ENCODE measurements at places on chromosomes 7 and 10.

- DNase-seq, result no peak
Measured at GRCh38 chr7:39133088-39133487, 155.4 kb downstream of the POU6F2 start.

DNA sequence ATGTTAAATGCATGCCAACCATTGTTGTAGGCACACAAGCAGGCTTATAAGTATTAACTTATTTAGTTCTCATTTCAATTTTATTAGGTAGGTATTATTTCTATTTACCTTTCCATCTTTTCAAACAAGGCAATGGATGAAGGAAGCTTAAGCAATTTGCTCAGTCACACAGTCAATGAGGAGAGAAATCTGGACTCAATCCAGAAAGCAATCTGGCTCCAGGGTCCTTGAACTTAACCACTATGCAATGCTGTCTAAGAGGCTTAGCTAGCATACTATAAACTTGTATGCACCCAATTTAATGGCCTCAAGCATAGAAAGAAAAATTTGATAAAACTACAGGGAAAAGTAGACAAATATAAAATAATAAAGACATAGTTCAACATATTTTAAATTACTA lies 88.6 kb downstream of the VWDE start:
- no peak for DNase-seq

GRCh38 chr7:139683137-139683921 lies 94.5 kb downstream of the HIPK2 start:
- no peak for DNase-seq

- no peak for DNase-seq
Measured at GRCh38 chr10:78760463-78761310, 308.1 kb upstream of the ZMIZ1 start.

DNA sequence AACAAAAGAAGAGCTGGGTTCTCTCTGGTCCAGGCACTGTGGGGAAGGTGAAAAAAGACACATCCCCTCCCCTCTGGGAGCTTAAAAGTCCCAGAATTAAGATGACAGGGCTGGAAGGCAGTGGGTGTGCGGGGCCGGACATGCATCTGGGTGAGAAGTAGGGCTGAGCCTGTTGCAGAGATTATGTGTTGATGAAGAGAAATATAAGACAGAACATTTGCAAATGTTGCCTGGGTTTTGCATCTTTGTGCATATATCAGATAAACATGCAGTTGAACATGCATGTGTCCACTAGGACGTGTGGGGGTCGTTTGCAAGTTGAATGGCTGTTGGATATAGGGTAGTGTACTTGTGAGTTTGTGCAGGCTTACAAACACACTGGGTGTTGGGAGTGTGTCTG lies 94.3 kb upstream of the PPIF start:
- no peak for DNase-seq

GRCh38 chr7:80210400-80210799 lies 75.8 kb downstream of the GNAI1 start:
- no peak for DNase-seq

GRCh38 chr7:77917500-77918262 lies 119.1 kb downstream of the PHTF2 start:
- no peak for DNase-seq

DNA sequence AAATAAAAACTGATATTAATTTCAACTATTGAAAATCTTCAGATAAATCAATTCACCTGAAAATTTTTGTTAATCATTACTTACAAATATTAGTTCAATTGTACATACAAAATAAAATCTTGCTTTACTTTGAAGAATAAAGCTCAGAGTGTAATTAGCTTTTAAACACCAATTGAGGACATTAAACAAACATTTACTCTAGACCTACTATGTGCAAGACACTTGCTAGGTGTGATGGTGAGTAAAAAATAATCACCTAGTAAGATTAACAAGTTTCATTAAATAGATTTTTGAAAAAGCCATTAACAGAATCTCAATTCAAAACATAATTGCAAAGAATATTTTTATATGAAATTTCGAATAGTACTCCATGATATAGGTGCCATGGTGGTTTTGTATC lies 3.9 kb upstream of the MLLT10 start:
- DNase-seq, result no peak

DNA sequence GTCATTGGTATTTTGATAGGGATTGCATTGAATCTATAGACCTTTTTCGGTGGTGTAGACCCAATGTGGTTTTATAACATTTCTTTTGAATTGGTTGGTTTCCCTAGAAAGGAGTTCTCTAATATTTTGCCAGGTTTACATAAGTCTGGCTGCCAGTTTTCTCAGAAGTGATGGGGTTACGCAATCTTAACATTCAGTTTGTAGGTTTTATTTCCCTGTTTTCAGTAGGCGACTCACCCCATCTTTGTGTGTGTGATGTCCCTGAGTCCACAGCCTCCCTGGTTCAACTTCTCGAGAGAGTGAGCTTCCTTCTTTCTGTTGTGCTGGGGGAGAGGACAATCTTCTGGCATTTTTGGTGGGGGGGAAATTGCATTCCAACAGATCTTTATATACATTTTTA lies 9.6 kb upstream of the KIF5B start:
- peak; percentile 27 for DNase-seq

DNA sequence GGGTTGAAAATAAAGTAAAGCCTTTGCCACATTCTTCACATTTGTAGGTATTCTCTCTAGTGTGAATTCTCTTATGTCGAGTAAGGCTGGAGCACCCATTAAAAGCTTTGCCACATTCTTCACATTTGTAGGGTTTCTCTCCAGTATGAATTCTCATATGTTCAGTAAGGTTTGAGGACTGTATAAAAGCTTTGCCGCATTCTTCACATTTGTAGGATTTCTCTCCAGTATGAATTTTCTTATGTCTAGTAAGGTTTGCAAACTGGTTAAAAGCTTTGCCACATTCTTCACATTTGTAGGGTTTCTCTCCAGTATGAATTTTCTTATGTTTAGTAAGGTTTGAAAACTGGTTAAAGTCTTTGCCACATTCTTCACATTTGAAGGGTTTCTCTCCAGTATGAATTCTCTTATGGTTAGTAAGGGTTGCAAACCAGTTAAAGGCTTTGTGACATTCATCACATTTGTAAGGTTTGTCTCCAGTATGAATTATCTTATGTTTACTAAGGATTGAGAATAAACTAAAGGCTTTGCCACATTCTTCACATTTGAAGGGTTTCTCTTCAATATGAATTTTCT lies 41.4 kb downstream of the ZNF680 start:
- DNase-seq, result no peak

- DNase-seq, result no peak
Measured at GRCh38 chr10:22515009-22515408, 169.7 kb downstream of the SPAG6 start.

GRCh38 chr10:72308320-72308987 lies 34.7 kb downstream of the DDIT4 start:
- no peak for DNase-seq

DNA sequence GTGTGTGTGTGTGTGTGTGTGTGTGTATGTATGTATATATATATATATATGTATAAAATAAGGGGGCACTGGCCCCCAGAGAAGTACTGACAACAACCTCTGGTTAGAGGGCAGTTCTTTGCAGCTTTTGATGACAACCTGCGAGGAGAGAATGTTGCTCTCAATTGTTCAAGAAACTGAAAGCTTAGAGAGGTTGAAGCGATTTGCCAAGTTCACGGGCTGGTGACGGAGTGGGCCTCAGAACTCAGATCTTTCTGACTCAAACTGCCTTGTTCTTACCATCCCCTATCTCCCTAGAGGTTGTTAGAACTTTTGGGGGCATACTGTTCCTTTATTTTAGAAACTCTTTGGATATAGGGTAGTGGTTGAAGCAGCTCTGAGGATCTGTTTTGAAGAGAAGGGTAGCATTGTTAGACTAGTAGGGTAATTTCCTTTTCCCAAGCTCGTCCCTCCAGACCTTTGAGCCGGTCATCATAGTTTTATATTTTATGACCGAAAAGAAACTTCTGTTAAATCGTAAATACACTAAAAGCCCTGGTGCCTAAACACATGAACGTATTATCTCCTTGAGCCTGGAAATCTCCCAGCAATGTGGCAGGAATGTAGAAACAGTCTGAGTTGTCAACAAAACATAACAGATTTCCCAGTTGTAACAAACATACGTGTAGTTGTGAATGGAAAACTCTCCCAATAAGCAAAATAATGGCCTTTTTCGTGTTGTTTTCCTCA lies 541.7 kb upstream of the GALNT17 start:
- DNase-seq, result no peak

DNA sequence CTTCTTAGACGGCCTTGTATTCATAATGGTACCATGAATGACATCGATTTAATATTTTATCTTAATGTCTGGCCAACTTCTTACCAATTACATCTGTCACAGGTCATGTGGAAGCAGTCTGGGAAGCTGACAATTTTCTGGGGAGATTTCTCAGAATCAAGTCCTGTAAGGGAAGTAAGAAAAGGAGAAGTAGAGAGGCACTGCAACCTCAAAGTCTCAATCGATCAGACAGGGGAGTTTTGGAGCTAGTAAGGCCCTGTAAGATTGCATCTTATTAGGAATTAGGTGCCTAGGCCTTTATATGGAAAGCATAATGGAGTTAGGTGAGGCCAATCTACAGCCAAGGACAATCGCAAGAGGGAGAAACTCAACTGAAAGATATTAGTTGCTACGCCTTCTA lies 694.6 kb upstream of the SORCS1 start:
- DNase-seq, result no peak

GRCh38 chr7:132461032-132461592 lies 115.2 kb downstream of the PLXNA4 start:
- DNase-seq, result no peak

- DNase-seq, result no peak
Measured at GRCh38 chr10:5500910-5501309, 1.5 kb upstream of the CALML5 start.

- DNase-seq, result no peak
Measured at GRCh38 chr10:49089557-49090188, 25.6 kb downstream of the VSTM4 start.

DNA sequence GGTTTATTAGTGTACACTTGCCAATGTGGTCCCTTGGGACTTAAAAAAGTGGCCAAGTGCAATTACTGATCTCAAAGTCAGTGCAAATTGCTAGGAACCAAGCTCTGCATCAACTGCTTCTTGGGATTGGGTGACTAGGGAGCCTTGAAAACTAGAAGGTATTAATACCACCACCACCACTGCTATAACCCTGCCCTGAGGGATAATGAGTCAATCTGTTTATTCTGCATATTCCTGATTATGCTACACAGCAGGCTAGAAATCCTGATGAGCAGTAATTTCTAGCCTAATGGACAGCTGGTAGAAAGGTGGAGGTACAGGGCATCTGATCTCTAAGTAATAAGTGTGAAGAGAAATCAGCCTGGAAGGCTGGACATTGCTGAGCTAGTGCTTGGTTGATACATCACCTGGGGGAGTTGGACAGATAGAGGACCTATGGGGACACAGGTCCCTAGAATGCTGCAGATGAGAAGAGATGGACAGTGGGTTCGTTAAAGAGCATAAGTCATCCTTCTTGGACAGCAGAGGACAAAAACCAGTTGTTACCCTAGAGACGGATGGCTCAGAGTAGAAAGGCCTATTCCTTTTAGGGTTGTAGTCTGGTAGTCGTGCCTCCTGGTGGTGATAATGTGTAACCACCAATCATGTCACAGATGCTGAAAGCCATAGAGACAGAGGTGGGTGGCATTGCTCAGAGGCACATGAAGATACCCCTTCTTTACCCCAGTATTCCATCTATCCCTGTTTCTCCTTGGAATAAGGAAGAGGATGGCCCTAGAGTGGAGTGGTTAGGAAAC lies 554.8 kb downstream of the SORCS1 start:
- no peak for DNase-seq

GRCh38 chr10:6595499-6595898 lies 15.4 kb upstream of the PRKCQ start:
- no peak for DNase-seq

DNA sequence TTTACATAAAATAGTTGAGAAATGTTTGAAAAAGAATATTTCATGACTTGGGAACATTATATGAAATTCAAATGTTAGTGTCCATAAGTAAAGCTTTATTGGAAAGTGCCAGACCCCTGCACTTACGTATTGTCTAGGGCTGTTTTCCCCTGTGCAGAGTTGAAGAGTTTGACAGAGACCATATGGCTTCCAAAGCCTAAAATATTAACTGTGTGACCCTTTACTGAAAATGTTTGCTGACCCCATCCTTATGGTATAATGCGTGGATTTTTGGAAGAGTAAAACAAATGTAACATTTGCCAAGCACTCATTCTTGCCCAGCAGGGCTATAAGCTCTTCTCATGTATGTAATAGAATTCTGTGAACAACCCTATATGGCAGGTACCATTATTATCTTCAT lies 40.1 kb upstream of the RAB18 start:
- no peak for DNase-seq

Measured in hematopoietic multipotent progenitor cell (in vitro differentiated cells).